A549 treated with Mapracorat at 1 μM for 4 hours (cell line): ENCODE measurements at places on chromosomes 3 and 15. TPM values are rescaled to one million over a fixed set of nuclear protein-coding genes. Genes with fewer than 3 reads are reported as not detected.

The LRTM1 gene
- total RNA-seq = not detected in 5 replicates

The FBN1 gene
- 5.0 to 9.3 TPM (median 7.4 TPM) in 5 replicates for total RNA-seq

The PCNP gene
- total RNA-seq = 90.7 to 107 TPM (median 101 TPM) in 5 replicates

The SKOR1 gene
- 0.04 to 0.07 TPM (median 0.05 TPM) in 3 of 5 replicates, not detected in the others for total RNA-seq

The TGM4 gene
- 0.07 to 0.30 TPM (median 0.14 TPM) in 5 replicates for total RNA-seq

The LOXL1 gene
- 0.38 to 0.90 TPM (median 0.81 TPM) in 5 replicates for total RNA-seq

The BOC gene
- total RNA-seq = 4.6 to 6.3 TPM (median 5.7 TPM) in 5 replicates

The GREM1 gene
- 3.6 to 8.5 TPM (median 5.8 TPM) in 5 replicates for total RNA-seq

The SLC12A1 gene
- not detected in 5 replicates for total RNA-seq

The LYZL4 gene
- total RNA-seq = not detected in 5 replicates

The RYR3 gene
- total RNA-seq = 0.08 to 0.22 TPM (median 0.09 TPM) in 3 of 5 replicates, not detected in the others

The CCDC39 gene
- total RNA-seq = not detected in 5 replicates
